Activated CD4-positive, alpha-beta memory T cell treated with anti-CD3 and anti-CD28 coated beads for 36 hours (primary cell): ENCODE measurements at places on chromosomes 4 and X.

DNA sequence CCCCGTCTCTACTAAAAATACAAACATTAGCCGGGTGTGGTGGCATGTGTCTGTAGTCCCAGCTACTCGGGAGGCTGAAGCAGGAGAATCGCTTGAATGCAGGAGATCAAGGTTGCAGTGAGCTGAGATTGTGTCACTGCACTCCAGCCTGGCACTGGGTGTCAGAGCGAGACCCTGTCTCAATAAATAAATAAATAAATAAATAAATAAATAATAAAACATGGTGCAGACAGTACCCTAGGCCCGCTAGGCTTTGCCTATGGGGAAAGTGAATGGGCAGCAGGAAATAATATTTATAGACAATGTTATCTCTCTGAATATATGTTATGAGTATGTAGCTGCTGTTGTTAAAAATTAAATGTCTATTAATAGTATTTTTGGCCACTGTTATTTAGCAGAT, 130.4 kb downstream of the LARP7 start:
- DNase-seq = no peak

DNA sequence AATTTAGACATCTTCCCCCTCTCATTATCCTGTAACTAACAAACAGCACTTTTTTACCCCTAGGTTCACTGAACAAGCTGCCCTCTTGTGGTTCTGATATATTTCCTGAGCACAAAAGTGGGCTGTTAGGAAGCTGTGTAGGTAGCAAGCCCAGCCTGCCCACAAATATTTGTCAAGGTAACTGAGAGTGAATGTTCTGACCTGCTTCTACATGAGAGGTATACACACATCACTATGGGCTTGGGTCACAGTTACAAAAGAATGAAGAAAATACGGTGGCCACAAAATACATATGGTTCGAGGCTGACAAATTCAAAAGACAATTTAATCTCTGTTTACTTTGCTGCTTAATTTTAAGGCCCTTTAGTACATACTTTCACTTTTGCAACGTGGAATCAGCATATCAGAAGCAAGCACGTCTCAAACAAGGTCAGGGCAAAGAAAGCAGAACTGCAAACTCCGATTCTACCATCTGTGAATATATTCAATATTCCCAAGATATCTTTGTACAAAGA, 78.7 kb downstream of the RBM47 start:
- DNase-seq = no peak

- no peak for DNase-seq
These were observed 60.6 kb downstream of the SYTL5 start for GRCh38 chrX:38066934-38067333.

GRCh38 chr4:185472103-185472542, 590 bp upstream of the CCDC110 start:
- no peak for DNase-seq

DNA sequence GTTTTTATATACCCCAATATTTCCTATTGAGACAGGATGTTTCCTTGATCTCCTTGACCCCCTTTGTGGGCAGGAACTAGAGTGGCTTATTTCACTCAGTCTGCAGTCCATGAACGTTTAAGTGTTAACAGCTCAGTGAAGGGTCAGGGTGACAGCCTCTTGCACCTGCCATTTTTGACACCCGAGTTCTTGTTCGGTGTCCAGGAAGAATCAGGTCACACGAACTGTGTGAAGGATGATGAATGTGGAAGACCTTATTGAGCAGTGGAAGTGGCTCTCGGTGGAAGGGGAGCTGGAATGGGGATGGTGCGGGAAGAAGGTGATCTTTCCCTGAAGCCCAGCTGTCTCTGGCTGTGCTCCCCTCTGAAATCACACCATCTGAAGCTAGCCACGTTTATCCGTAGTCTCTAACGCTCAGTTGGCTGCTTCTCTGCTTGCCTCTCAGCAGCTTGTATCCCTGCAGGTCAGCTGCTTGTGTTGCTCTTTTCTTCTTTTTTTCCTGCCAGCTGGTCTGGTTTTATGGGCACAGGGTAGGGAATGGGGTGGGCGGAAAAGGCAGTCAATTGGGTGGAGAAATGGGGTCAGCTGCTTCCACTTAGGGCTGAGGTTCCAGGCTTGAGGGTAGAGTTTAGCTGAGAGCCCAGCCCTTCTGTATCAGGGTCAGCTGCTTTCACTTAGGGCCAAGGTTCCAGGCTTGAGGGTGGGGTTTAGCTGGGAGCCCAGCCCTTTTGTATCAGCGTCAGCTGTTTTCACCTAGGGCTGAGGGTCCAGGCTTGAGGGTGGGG, 29.0 kb upstream of the CCNG2 start:
- no peak for DNase-seq

GRCh38 chrX:142804085-142804484, 221.6 kb upstream of the SPANXN4 start:
- DNase-seq = no peak

- DNase-seq = peak; percentile 78
These were observed 11.2 kb upstream of the BCOR start for GRCh38 chrX:40108959-40109287.

GRCh38 chr4:112766422-112766821, 129.5 kb downstream of the LARP7 start:
- peak; percentile 12 for DNase-seq

DNA sequence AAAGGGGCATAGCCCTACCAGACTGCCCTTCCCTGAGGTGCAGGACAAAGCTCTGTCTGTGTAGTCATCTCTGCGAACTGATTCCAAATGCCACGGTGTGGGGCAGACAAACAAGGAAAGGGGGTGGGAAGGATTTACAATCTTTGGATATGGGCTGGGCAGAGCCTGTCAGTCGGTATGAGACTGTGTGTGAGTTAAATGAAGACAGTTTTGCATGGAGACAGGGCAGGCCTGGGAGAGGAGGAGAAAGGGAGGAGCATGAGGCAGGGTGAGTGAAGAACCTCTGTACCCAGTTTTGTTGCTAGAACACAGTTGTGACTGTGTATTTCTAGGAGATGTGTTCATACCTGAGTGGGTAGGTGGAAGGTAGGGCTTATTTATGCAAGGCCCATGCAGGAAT, 59.4 kb upstream of the MSN start:
- no peak for DNase-seq
